ENCODE measurements at places on chromosomes 6 and 20. TPM values are rescaled to one million over a fixed set of nuclear protein-coding genes. Genes with fewer than 3 reads are reported as not detected.
A peak's percentile ranks its signal among the peaks of the same experiment; 100 is the strongest.

Gene C6orf15
- total RNA-seq: not detected

GRCh38 chr6:27839626-27840475, 72.3 kb downstream of the OR2B2 start:
- no peaks in the 10 kb centered on the region for H3K4me1 ChIP-seq
- no peaks in the 10 kb centered on the region for H3K36me3 ChIP-seq
- peak overlapping the region; percentile 93 for H3K27ac ChIP-seq

Gene SRSF12
- 1.1 TPM for total RNA-seq

GRCh38 chr6:108118359-108118724, 43.8 kb upstream of the OSTM1 start:
- H3K27me3 ChIP-seq: peaks cover 72% of the 10 kb centered on the region
- DNase-seq: no peak
- peak overlapping the region; percentile 56 for H3K4me3 ChIP-seq
- H3K27ac ChIP-seq: no peak overlapping the region
- peaks cover 44% of the 10 kb centered on the region for H3K4me1 ChIP-seq
- no peaks in the 10 kb centered on the region for H3K36me3 ChIP-seq
